ENCODE measurements at places on chromosomes 12 and 14.

DNA sequence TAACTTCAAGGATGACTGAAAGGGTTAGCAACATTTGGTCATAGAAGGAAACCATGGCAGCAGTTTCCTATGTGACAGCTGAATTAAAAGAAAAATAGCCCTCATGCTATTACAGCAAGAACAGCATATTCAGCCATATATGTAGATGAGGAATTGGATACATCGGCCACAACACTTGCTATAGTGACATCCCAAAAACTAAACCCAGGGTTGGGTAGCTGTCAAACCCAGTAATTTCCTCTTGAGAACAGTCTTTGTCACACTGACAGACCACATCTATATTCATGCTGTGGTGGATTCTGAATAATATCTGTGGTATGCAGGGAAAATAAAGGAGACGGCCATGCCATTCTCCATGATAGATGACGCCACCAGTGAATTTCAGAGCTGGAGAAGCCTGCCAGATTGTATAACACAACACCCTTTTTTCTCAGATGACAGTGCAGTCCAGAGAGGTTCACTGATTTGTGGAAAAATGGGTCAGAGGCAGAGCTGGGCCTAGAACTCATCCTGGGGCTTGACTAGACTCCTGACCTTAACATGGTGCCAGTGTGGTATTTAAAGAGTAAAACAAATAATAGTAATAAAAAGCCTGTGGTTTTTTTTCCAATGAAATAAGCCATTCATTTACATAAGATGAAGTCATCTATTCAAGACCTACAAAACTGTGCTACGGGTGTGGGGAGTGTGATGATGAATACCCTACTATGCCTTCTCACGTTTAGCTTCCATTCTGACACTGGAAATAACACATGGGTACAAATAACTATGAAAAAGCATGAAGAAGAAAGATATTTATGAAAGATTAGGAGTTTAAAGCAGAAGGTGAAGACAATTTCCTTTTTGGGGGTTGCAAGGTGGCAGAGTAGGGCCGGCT is 32.3 kb downstream of the EFCAB11 start:
- peak; percentile 86 for DNase-seq

- DNase-seq, result no peak
Observed at GRCh38 chr12:67928621-67929383, 60.4 kb upstream of the IFNG-AS1 start.

DNA sequence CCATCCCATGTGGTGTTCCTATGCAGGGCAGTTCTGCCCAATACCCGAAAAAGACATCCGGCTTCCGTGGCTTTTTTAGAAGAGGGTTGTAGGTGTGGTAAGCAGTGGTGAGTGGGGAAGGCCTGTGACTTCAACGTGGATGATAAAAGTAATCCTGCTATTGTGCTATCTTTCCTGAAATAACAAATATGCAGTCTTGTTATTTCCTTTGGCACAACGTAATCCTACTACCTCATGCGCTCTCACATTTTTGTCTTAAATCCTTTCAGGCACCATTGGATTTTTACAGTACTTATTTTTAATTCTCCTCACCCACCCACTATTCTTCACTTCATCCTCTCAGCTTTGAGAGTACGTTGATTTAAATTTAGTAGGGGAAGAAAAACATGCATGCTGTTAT is 96.8 kb downstream of the IPO8 start:
- no peak for DNase-seq

DNA sequence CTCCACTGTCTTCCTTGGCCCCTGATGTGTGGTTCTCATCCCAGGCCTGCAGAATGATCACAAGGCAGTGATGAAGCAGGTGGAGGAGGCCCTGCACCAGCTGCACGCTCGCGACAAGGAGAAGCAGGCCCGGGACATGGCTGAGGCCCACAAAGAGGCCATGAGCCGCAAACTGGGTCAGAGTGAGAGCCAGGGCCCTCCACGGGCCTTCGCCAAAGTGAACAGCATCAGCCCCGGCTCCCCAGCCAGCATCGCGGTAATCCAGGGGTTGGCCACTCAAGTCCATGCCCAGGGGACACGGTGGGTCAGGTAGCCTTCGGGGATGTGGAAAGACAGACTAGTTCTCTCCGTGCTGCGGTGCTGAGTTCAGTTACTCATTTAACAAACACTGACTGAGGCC is 11.0 kb downstream of the PSMD9 start:
- DNase-seq, result no peak

DNA sequence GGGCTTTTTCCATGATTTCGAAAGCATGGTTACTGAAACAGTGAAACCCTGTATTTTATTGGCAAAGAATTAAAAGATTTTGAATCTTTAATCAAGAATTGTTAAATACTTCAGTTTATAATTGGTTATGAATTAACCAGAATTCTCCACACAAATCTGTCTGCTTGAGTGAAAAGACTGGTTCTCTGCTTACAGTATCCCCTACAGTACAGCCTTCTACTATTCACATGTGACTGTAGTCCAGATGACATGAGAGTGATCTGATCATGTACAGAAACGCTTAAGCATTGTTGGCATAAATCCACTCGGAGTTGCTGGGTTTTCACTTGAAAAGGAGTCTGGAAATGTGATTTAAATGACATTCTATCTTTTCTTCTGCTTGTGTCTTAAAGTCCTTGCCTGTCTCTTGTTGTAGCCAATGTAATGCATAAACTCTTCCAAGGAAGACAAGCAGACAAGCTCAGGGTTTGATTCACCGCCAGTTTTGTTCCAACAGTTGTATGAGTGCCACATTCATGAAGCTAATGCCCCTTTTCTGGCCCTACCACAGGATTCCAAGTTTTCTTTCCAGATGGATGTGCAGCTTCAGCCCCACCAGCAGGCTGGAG is 222.0 kb upstream of the LRIG3 start:
- no peak for DNase-seq

GRCh38 chr12:84091651-84092050 is 820.9 kb downstream of the SLC6A15 start:
- no peak for DNase-seq

- DNase-seq, result no peak
Observed at GRCh38 chr12:132106921-132107320, 37.2 kb downstream of the DDX51 start.

Measured in mammary epithelial cell (primary cell).